ENCODE measurements at places on chromosomes 5 and 9.

- no peak for DNase-seq
These were observed 40.8 kb upstream of the ANKRD31 start for GRCh38 chr5:75277463-75277862.

- DNase-seq, result peak; percentile 84
These were observed 38.4 kb downstream of the EGR1 start for GRCh38 chr5:138503487-138504270.

DNA sequence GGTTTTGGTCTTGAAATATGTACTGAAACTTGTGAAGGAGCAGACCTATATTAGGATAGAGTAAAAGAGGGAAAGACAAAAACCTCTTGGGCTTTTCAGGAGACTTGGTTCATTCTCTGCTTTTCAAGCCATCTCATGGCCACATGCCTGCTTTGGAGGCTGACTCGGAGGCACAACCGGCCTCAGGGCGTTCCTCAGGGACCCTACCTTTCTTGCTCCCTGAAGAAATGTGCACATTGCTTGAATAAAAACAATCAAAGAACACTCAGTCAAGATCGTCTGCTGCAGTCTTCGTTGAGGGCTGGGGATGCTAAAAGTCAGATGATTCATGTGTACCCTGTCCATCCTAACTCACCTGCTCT lies 994 bp downstream of the IRGM start:
- DNase-seq, result no peak

GRCh38 chr5:26482076-26482809 lies 556.1 kb downstream of the CDH9 start:
- no peak for DNase-seq

GRCh38 chr5:66363097-66363496 lies 219.0 kb downstream of the SREK1 start:
- DNase-seq, result no peak

DNA sequence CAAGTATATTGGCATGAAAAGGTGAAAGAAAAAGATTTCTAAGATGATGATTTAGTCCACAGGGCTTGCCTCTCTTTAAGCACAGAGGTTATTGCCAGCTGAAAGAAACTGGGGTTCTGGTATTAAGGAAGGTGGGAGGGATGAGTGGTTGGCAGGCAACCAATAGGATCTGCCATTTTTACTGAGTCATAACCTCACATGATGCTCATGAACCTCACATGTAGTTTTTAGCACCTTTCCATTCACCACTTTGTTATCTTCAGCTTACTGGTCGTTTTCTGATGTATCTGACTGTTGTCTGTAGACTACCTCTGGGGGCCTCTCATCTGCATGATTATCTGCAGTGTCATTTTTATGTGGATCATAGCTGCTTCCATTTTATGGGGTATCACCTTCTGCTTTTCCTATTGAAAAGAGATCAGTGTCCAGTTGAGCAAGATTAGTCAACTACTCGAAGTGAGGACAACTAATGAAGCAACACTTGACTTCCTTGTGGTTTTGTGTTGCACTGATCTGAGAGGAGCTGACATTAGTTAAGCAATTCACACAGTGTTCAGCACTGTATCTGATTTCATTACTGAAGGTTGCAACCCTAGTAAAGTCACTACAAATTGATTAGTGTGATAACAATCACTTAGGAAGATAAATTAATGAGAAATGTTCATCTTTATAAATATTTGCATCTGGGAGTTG lies 186.3 kb downstream of the SGCD start:
- peak; percentile 2 for DNase-seq

DNA sequence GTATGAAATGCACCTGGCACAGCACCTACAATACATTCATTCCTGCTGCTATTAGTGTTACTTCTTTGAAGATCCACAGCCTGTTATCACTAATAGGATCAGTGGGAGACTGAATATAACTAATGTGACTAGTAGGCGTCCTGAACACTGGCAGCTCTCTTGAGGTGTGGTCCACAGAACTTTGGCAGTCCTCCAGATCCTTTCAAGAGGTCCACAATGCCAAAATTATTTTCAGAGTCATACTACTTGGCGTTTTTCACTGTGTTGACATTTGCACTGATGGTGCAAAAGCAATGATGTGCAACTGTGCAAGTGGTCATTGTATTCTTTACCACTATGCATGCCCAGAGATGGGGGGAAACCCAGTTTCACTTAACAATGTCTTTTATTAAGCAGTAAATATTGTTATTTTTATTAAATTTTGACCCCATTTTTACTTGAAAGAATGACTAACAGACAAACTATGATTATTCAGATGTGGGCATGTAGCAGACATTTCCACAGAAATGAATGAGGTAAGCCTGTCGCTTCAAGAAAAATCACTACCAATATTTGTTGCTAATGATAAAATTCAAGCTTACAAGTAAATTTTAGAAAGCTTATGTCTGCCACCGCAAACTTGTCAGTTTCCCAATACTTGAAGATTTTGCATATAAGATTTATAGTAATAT lies 48.9 kb downstream of the ADRB2 start:
- peak; percentile 22 for DNase-seq

DNA sequence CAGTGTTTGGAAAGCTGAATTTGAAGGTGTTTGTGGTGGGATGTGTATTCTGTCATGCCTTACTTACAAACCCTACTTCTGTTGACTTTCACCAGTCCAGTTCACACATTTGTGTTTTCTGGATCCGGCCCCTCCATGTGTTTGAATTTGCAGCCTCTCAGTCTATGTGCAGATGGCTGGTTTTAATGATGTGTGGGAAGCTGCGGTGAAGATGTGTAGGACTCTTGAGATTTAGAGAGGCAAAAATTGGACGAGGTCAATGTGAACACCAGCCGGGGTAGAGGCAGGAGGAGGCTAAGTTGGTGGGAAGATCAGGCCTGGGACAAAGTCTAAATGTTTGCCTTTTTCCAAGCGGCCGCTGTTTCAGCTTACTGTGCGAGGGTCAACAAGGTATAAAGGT lies 115.4 kb upstream of the KLF9 start:
- no peak for DNase-seq
